ENCODE measurements at places on chromosomes 5 and 9.

- no peak for DNase-seq
These were observed 14.4 kb upstream of the S1PR3 start for GRCh38 chr9:88976890-88977257.

GRCh38 chr5:94310833-94311232 lies 307.6 kb downstream of the KIAA0825 start:
- DNase-seq = no peak

DNA sequence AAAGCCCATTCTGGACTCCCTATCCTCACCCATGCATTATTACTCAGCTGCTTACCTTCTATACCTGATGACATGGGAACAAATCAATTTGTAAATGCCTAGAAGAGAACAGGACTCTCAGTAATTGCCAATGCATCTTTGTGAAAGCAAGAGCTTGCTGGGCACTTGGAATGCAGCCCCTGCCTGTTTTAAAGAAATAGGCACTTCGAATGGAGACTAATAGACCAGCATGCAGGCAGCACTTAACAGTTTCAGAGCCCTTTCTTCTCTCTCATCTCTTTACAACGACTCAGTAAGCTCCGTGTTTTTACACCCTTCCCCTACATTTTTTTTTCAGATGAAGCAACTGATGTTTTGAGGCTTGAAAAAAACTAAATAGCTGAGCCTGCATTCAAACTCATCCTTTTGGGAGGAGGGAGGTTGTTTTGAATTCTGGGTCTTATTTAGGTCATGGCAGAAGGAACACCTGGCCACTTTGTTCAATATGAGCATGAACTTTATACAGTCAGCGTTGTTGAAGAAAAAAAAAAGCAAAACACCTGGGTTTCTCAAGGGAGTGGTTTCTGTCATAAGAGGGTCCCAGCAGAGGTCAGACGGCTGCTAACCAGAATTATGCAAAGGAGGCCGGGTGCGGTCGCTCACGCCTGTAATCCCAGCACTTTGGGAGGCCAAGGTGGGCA lies 34.6 kb upstream of the WHRN start:
- DNase-seq = no peak

DNA sequence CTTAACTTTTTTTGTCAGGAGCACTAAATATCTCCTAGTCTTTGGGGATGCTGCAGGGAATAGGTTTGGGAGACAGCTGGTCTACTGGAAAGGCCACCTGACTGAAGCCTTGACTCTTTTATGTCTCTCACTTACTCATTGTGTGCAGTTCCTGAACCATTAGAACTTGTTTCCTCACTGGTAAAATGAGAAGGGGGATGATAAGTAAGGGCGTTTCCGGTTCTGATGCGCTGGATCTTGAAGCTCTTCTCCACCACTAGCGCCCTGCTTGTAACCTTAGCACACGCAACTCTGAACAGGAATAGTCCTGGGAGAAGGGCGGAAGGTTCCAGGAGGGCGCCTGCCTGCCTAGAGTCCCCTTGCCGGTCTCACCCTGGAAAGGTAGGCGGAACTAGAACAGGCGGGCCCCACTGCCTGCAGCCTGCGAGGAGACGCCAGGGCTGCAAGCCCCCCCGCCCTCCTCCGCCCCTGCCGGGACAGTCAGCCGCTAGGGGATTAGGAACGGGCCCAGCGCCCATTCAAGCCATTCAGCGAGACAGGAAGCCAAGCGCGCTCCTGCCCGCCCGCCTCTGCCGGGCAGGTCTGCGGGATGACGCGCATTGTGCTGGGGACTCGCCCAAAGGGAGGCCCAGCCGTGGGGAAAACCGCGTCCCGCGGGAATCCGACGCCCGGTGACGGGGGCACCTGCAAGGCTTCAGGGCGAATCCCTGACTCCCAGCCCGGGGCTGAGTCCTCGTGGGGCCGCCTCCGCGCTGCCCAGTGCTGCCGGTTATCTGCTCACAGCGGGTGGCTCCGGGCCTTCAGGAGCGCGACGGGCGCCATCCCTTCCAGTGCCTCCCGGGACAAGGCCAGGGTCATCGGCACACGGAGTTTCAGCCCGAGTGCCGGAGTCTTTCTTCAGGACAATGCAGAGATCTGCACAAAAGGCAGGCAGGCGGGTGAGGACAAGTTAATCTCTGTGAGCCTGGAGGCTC lies 44.0 kb upstream of the XPA start:
- DNase-seq = peak; percentile 70

DNA sequence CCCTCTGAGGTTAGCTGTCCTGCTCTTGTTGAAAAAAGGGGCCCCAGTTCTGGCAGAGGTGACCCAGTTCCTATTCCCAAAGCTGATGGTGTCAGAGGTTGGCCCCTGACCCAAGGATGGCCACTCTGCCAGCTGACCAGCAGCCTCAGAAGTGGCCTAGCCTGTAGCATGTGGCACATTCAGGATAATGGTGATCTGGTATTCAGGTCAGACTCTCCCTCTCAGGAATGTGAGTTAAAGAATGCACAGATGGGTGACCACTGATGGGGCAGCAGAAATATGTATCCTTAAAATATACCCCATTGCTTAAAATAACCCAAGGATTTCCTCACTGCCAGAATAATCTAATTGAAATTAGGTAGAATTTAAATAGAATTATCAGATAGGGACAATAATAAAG lies 369.2 kb downstream of the SEMA5A start:
- DNase-seq = no peak

GRCh38 chr5:179505636-179506261 lies 44.6 kb upstream of the RUFY1 start:
- DNase-seq = no peak

GRCh38 chr9:106722051-106722753 lies 140.8 kb upstream of the ZNF462 start:
- DNase-seq = no peak

- DNase-seq = no peak
These were observed 233.7 kb upstream of the ADRA1B start for GRCh38 chr5:159682623-159683022.

DNA sequence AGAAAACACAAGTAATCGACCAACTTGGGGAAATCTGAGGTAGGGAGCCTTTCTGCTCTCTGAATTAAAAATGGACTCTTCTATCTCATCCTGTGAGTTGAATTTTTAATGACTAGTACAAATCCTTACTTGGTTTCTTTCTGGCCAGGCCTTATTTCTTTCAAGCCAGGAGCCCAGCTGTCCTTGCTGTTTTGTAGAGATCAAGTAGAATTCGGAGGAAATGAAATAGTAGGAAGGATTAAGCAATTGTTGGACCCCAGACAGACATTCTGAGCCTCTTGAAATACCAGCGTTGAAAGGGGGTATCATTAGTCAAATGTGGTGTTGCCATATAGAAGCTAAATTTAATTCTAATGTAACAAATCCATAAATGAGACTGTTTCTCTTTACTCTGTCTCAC lies 53.7 kb upstream of the SMIM15 start:
- DNase-seq = no peak

DNA sequence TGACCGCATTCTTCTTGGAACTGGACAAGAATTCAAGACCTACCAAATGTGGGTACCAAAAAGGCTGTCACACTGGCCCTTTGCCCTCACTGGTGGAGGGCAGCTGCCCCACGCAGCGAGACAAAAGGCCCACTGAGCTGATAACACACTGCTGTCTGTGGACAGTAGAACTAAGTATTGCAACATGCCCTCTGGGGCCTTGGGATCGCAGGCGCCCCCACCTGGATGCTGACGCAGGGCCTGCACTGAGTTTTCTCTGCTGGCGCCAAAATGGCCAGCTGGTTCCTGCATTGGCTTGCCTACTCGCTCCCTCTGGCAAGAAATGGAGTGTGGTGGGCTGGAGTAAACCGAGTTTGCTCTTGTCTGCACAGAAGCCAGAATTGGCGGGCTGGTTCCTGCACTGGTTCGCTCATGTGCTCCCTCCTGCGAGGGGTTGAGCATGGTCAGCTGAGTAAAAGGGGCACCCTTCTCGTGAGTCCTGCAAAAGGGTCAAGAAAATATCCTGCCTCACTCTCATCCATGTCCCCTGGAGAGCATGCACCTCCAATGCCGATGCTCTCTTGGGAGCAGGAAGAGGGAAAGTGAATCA lies 55.7 kb downstream of the NXNL2 start:
- DNase-seq = no peak

DNA sequence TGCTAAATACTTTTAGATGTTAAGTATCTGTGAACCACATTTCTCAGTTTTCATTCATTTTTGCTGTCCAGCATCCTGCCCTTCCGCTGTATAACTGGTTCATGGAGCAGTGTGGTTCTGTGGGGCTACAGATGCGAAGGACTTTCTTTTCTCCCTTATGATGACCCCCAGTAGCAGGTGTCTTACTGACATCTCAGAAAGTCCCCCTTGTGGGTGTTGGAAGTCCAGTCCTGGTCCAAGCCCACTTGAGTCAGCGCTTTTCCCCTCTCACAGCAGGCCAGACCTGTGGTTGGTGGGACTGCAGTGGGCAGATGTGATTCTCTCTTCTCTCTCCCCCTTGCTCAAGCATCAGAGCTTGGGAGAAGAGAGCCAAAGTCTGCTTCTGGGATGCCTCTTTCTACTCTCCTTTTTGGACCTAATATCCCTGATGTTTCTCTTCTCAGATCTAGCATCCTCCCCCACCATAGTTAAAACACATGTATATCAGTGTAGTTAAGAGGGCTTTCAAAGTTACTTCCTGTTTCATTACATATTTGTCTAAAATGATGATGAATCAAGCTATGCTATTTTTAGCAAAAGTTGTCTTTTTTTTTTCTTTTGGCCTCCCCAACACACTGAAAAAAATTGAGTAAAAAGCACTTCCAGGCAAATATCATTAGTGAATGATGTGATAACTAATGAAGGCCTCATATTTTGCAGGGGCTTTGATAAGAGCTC lies 119.5 kb upstream of the ZNF618 start:
- no peak for DNase-seq

All from HFFc6 (cell line).